ENCODE measurements at places on chromosomes 12 and 14.

DNA sequence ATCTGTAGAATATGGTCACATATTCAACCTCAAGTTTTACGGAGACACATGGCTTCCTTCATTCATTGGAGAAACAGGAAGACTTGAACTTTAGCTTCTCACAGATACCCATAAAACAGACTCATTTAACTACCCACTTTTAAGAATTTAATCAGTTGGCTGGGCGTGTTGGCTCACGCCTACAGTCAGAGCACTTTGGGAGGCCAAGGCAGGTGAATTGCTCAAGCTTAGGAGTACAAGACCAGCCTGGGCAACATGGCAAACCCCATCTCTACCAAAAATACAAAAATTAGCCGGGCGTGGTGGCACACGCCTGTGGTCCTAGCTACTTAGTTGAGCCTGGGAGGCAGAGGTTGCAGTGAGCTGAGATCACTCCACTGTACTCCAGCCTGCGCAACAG is 64.7 kb upstream of the STAC3 start:
- DNase-seq, result no peak

- DNase-seq, result no peak
Measured at GRCh38 chr12:130667421-130667960, 48.6 kb downstream of the RIMBP2 start.

DNA sequence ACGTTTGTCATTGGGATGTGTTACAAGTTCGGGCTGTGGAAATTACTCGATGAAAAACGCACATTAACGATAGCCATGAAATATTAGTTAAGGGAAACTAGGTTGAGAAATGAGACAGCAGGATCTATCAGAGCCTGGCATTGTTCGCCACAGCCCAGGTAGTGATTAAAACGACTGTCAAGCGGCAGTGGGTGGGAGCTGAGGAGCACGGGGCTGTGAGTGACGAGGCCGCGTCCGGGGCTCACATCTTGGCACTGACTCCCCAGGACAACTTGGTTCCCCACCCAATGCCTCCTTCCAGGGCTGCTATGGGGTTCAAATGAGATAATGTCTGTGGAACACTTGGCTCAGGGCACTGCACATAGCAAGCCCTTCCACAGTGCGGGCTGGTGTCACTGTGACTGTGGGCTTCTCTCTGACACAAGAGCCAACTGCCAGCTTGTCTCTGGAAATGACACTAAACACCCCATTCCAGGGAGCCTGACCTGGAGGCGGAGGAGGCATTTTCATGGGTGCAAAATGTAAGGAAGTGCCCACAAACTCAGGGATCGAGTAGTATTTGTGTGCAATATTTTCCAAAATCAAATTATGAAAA is 19.3 kb downstream of the MMAB start:
- DNase-seq, result no peak

GRCh38 chr14:47438650-47439140 is 236.7 kb downstream of the MDGA2 start:
- no peak for DNase-seq

DNA sequence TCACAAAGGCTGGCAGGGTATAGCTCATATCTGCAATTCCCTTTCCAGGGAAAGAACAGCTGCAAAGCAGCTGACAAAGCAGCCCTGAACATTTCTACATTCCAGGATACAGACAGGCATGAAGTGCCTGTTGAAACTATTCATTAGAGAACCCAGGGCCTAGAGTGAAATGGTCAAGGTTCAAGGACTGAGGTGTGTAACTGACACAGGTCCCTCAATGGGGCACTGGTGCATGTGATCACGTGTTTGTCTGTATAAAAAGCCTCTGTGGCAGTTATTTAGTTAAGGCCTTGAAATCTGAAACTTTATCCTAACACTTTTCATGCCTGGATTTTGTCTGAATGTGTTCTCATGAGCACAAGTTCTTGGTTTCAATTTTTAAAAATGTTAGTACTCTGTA is 47.1 kb downstream of the GIT2 start:
- DNase-seq, result no peak

DNA sequence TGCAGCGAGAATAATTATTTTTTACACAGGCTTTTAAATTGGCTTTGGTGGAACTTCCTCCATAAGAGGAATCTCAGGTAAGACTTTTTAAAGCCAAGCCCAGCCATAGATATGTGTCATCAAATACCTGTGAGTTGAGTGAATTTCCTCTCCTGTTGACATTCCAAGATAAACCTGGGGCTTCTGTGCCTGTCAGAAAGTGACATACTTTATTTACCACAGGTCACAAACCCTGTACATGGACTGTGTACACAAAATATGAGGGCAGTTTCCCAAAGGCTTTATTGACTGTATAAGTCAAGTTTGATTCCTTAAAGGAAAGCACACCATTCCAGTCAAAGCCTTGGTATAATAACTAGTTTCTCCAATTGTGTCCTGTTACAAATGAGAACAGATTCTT is 25.9 kb upstream of the SRSF5 start:
- no peak for DNase-seq

GRCh38 chr12:74393272-74393671 is 144.4 kb upstream of the ATXN7L3B start:
- DNase-seq, result no peak

DNA sequence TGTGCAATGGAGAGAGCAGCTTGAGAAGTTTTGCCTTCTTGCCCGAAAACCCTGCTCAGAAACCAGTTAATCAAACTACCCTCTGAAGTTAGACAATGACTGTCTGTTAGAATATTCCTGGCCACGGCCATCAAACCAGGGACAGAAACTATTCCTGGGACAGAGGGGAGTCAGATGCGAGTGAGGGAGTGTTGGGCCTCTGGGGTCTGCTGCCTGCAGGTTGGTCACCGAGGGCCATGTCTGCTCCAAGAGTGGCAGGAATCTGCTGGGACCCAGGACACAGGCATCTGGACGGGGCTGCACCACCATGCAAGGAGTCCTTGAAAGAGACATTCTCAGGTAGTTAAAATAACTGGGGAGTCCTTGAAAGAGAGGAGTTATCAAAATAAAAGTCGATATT is 16.9 kb upstream of the EIF2B2 start:
- DNase-seq, result no peak

DNA sequence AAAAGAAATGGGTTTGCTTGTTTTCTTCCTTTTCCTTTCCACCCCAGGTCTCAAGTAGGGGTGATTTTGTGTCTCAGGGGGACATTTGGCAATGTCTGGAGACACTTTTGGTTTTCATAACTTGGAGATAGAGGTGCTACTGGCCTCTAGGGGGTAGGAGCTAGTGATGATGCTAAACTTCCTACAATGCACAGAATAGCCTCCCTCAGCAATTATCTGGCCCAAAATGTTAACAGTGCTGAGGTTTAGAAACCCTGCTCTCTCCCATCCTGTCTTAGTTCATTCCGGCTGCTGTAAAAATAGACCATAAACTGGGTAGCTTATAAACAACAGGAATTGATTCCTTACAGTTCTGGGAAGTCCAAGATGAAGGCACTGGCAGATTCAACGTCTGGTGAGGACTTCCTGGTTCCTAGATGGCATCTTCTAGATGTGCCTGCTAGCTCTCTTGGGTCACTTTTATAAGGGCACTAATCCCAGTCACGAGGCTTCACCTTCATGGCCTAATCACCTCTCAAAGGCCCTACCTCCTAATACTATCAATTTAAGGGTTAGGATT is 7.4 kb upstream of the GAS2L3 start:
- no peak for DNase-seq

DNA sequence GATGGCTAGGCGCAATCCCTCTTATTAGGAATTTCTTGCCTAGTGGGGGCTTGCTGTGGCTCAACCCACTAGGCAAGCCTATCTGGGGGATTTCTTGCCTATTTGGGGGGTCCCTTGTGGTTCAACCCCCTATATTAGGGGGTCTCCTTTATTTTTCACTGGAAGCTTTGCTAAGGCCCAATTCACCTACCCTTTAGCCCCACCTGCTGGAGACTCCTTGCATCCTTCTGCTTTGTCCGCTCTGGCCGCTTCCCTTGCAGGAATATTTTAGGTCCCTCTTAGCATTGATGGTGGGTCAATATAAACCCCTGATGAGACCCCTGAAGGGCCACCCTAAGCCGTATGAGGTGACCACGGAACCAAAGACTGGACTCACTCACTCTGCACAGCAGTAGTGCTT is 1552.1 kb downstream of the AACS start:
- no peak for DNase-seq

DNA sequence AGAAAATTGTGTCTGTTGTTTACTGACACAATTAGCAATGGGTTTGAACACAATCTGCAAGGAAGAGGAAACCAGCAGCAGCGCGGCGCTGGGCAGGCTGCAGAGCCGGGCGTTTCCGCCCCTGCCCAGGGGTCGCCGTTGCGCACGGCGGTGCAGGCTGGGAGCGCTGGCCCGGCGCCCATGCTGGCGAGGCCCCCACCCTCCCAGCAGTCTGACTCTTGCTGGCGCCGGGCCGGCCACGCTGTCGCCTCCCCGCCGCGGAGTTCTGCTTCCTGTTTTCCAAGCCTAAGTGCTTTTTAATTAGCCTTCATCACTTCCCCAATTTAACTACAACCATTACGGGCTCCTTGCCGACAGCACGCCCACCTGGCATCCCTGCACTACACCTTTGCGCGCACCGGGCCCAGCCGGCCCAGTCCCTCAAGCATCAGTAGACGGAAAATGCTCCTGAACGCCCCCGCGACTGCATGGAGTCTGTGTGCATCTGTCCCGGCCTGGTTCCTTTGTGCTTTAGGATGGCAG is 212.1 kb downstream of the GXYLT1 start:
- no peak for DNase-seq

- no peak for DNase-seq
Measured at GRCh38 chr14:68681256-68682011, 111.4 kb downstream of the ZFP36L1 start.

- no peak for DNase-seq
Measured at GRCh38 chr12:124194264-124194892, 100.5 kb upstream of the RFLNA start.

DNA sequence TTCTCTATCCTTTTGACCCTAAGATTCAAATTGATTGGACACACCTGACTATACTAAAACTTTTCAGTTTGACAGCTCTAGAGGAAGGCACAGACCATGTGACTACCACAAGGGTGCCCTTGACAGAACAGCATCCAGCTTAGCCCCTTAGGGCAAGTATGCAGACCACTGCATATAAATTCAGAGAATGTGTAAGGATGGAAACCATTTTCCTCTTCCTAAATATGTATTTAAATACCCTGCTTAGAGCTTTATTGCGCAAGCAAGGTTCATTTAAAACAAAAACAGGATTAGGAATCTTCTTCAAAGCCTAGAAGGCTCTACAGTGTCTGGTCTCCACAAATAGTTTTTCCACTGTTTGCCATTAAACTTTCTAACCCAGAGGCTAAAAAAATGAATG is 202.8 kb downstream of the MED13L start:
- no peak for DNase-seq

DNA sequence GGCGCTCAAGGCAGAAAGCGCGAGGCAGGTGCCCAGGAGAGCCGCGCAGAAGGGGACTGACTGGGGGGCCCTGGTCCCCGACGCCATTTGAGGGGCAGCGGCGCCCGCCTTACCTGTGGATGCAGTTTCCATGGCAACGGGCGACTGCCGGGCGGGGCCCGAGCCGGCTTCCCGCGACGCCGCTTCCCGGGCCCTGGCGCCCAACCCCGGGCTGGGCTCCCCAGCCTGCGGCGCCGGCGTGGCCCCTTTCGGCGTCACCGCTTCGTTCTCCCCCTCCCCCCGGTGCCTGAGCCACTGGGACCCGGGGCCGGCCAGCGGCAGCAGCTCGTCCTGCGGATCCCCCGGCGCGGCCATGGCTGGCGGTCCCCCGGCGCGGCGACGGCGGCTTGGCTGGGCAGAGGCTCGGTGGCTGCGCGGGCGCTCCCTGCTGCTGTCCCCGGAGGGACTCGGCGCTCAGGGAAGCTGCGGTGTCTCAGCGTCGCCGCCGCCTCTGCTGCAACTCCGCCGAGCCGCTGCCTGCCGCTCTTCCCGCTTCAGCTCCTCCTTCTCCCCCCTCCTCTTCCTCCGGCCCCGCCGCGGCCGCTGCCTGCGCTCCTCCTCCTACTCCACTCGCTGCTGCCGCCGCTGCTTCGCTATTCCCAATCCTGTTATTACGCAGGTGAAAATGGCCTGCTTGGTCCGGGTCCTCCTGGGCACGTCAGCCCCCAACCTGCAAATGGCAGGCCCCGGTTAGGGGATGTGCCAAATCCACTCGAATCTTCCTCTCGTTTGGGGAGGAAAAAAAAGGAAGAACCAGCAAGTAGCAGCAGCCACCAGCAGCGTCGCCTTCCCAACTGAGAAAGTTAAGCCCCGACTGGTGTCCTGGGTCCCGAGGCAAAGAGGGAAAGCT is at the start of gene RTN1:
Gene RTN1 (minus strand): TSS at position 500 of the 889 bp plus-strand sequence. CDS start 146 bp downstream, at position 354.
- DNase-seq, result no peak

GRCh38 chr14:58716706-58717105 is 78.9 kb downstream of the DACT1 start:
- no peak for DNase-seq

GRCh38 chr12:80966001-80966400 is 28.3 kb upstream of the LIN7A start:
- DNase-seq, result no peak

- DNase-seq, result no peak
Measured at GRCh38 chr12:754473-754820, 2.1 kb downstream of the WNK1 start.

DNA sequence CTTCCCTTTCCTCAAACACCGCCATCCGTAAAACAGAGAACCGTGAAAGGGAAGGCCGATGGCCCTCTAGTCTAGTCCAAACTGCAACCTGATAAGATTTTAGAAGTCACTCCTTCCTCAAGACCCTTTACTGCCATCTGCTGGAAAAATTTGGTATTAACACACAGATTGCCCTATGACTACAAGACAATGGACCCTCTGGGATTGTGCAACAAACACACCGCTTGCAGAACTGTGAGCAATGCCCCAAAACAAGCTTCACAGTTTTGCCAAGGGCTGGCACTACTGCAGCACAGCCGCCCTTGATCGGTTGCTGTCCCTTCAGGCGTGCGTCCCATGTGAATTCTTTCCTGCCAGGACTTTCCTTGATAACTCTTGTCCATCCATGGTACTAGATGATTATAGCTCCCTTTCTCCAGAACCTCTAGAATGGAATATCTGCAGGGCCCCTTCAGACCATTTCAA is 23.1 kb downstream of the LLPH start:
- DNase-seq, result peak; percentile 48

- DNase-seq, result no peak
Measured at GRCh38 chr14:96662116-96662970, 134.8 kb upstream of the VRK1 start.

DNA sequence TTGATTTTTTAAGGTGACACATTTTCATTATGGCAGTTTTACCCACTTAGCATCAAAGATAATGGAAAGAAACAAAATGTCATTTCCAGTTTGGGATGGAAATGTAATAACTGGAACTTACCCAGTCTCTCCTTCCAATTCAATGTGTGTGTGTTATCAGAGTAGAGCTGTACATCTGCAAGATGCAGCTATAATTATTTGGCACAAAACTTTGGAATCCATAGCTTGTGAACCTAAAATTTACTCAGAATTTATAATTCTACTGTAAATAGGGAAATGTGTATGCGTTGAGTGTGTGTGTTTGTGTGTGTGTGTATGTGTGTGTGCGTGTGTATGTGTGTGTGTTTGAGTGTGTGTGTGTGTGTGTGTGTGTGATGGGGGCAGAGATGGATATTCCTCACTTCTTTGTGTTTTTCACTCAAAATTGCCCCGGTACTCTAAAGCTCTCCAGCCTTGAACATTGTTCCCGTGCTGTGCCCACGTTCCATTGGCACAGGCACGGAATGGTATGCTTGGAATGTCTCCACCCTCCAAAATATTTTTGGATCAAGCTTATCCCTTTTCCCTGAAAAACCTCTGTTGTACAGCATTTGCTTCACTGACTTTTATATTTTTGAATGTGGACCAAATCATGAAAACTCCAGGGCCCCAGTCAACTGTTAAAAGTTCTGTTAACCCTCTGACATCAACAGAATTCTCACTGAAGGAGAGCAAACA is 150.2 kb upstream of the BMP4 start:
- no peak for DNase-seq

- no peak for DNase-seq
Measured at GRCh38 chr12:110846615-110847566, at the start of gene CCDC63. CCDC63 (plus strand) TSS chr12:110846987; CDS start chr12:110852955, 5,968 bp downstream.

All from stimulated activated CD4-positive, alpha-beta T cell treated with anti-CD3 and anti-CD28 coated beads, Interleukin-15, amount 100 ng/mL, for 48 hours (primary cell).